ENCODE measurements at places on chromosomes 6 and 20.

GRCh38 chr6:44652547-44652946, 265.0 kb downstream of the CDC5L start:
- DNase-seq: no peak

GRCh38 chr6:151353795-151354194, 37.6 kb downstream of the ZBTB2 start:
- no peak for DNase-seq

GRCh38 chr20:63533388-63533787, 3.8 kb downstream of the PTK6 start:
- no peak for DNase-seq

- DNase-seq: no peak
Measured at GRCh38 chr6:104428184-104428583, 431.5 kb downstream of the HACE1 start.
